AG04449 (cell line): ENCODE measurements at places on chromosomes 5 and 9.

GRCh38 chr9:135757356-135757755, 55.4 kb downstream of the KCNT1 start:
- no peak for DNase-seq

GRCh38 chr9:91833878-91834255, 116.2 kb downstream of the ROR2 start:
- DNase-seq = no peak

GRCh38 chr9:88187631-88188030, 49.4 kb upstream of the SPATA31C2 start:
- peak; percentile 37 for DNase-seq

DNA sequence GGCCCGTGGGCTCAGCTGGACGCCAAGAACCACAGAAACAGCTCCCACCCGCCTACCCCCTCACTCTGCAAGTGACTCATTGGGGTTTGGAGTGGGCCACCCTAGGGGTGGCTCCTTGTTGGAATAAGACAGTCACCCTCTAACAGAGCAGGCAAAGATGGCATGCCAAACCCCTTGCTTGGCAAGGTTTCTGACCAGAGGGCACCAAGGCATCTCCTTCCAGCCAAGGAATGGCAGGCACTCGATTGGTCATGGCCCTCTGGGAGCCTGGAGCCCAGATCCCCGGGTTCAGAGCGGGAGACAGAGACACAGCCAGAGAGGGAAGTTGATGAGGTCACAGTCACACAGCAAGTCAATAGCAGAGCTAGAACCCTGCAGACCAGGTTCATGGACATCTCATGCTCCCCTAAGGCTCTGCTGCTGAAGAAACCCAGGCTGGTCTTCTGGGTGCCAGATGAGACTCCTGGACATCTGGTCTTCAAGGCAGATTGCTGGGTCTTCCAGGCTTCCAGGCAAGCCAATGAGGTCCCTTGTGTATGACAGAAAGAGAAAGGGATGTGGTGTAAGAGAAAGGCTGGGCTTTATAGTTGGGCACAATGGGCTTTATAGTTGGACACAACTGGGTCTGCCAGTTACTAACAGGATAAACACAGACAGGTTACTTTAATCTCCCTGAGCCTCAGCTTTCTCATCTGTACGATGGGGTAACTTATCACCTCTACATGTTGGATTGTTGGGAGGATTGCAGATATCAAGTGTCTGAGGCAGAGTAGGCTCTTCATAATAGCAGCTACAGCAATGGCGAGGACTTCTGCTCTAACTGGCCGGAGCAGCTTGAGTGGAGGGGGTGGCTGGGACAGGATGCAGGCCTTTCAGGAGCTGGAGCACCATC, 23.3 kb upstream of the KIF12 start:
- no peak for DNase-seq

DNA sequence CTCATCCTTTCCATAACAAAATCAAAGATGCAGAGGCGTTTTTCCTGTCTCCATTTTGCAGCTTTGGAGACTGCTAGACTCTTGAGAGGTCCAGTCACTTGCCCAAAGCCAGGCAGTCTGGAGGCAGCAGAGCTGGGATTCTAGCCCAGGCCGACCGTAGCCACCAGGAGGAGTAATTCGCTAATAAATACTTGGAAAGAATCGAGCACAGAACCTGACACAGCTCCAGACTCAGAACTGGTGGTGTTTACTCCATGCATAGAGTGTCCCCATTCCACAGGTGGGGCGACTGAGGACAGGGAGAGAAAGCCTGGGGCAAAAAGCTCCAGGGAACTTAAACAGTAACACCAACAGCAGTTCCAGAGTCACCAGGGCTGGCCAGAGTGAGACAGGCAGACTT, 10.7 kb upstream of the CERCAM start:
- no peak for DNase-seq
